NCI-H446 treated with DMSO at 0.1 percent for 48 hours (cell line): ENCODE measurements at places on chromosomes 12 and 14.

GRCh38 chr14:101619484-101619883 lies 58.2 kb downstream of the DIO3 start:
- no peak for DNase-seq

GRCh38 chr12:14394317-14395073 lies 29.0 kb downstream of the ATF7IP start:
- peak; percentile 87 for DNase-seq

DNA sequence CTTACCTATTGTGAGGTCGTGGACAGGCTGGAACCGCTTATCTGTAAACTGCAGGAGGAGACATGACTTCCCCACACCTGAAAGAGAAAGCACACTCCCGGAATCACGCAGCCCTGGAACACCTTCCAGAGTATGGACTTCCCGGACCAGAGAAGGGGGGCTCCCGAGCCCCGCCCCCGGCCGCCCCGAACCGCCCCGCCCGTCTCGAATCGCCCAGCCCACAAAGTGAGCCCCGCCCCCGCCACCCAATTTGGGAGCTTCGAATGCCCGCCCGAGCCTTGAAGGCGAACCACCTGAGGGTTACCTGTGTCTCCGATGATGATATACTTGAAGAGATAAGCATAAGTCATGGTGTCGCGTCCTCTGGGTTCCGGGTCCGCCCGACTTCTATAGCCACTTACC lies 235 bp downstream of the RAB2B start:
- no peak for DNase-seq

DNA sequence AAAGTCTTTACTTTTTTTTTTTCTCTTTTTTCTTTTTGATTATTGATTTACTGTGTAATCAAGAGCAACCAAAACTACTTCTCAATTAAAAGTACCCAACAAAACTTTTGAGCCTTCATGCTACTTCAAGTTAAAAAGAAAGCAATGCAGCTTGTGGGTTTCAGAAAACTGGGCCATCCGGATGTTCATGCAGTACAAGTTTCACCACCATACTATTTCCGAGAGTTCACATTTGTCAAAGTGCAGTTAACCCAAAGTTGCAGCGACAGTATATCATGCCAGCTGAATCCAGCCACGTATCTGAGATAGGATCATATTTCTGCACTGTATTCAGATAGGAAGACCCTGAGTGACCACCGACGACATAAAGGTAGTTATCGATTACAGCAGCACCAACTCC lies 33.0 kb downstream of the KLHL28 start:
- no peak for DNase-seq

GRCh38 chr14:64438181-64438841 lies 27.0 kb upstream of the AKAP5 start:
- DNase-seq: no peak

GRCh38 chr14:97777622-97778355 lies 980.6 kb downstream of the VRK1 start:
- no peak for DNase-seq

GRCh38 chr14:38139926-38140325 lies 67.8 kb upstream of the SSTR1 start:
- DNase-seq: no peak

- no peak for DNase-seq
These were observed 32.7 kb upstream of the RIN3 start for GRCh38 chr14:92480856-92481255.

DNA sequence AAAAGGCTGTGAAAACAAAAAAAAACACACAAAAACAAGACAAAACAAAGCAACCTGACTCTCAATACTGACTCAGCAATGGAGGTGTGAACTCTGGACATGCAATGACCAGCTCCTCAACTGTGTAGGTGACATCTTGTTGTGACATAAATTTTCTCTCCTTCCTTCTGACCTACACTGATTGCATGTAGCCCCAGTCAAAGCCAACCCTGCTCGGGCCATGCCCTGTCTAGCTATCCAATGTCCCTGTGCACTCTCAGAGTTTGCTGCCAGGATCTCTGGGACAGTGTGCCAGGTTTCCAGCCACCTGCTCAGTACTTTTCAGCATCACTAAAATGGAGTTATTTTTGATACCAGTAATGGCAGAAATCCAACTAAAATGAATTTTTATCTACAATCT lies 18.9 kb upstream of the CRACR2A start:
- no peak for DNase-seq

GRCh38 chr12:63795032-63795687 lies 15.5 kb downstream of the RXYLT1 start:
- no peak for DNase-seq

GRCh38 chr14:100539766-100540140 lies 47.5 kb downstream of the BEGAIN start:
- DNase-seq: no peak

GRCh38 chr14:22811722-22812121 lies 3.5 kb downstream of the SLC7A7 start:
- DNase-seq: no peak

DNA sequence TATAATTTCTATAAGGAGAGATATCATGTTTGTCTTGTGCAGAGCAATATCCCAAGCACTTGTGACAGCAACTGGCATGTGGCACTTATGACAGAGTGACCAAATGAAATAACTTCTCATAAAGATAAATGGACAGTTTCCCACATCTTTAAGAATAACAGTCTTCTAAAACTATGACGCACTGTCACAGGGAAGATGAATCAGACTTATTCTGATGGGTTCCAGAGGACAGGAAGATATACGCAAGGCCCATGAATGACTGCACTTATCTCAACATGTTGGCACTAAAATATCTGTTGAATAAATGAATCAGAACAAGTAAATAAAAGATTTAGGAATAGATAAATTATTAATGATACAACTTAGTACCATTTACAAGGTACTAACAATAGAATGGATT lies 465.8 kb upstream of the SYT1 start:
- no peak for DNase-seq

GRCh38 chr12:41438854-41439541 lies 250.9 kb downstream of the PDZRN4 start:
- no peak for DNase-seq

DNA sequence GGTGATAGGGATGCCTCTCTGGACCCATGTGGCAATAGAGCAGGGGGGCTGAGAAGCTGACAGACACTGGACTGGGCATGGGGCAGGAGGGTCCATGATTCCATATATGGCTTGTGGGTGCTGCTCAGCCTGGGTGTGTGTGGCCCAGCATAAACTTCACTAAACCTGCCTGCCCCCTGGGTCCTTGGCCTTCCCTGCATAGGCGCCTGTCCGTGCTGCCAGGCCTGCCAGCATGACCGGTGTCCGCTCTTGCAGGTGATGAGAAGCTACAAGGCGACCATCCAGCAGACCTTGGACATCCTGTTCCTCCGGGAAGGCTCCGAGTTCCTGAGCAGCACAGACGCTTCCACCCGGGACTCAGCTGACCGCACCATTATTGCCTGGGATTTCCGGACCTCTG lies 61.6 kb downstream of the BEGAIN start:
- no peak for DNase-seq

- DNase-seq: no peak
These were observed 379.1 kb downstream of the SEC23A start for GRCh38 chr14:38723959-38724358.

- DNase-seq: no peak
These were observed 71.0 kb upstream of the CPSF6 start for GRCh38 chr12:69168363-69168762.

DNA sequence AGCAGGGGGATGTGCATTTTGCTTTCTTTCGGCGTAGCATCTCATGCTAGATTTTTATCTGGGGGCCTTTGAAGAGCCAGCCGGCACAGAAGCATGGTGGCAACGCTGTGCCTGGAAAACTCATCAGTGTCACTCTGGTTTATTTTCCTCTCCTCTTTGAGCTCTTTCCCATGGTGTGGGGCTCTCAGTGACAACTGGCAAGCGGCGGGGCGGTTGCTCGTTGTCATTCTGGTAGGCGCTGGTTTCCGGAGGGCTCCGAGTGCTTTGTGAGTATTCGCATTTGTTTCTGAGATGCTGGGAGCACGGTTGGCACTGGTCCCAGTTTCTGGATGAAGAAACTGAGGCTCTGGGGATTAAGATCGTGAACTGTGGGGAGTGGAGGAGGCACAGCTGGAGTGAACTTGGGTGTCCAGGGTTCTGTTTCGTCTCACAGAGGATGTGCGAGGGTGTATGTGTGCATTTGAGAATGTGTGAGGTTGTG lies 23.3 kb downstream of the TPCN1 start:
- no peak for DNase-seq

- DNase-seq: peak; percentile 96
These were observed 108.5 kb downstream of the SCARB1 start for GRCh38 chr12:124754949-124755800.

- no peak for DNase-seq
These were observed 34.6 kb downstream of the ABHD12B start for GRCh38 chr14:50906326-50907065.

GRCh38 chr14:101049942-101050341 lies 146.4 kb upstream of the RTL1 start:
- no peak for DNase-seq

GRCh38 chr14:90760078-90760444 lies 56.2 kb downstream of the TTC7B start:
- no peak for DNase-seq

DNA sequence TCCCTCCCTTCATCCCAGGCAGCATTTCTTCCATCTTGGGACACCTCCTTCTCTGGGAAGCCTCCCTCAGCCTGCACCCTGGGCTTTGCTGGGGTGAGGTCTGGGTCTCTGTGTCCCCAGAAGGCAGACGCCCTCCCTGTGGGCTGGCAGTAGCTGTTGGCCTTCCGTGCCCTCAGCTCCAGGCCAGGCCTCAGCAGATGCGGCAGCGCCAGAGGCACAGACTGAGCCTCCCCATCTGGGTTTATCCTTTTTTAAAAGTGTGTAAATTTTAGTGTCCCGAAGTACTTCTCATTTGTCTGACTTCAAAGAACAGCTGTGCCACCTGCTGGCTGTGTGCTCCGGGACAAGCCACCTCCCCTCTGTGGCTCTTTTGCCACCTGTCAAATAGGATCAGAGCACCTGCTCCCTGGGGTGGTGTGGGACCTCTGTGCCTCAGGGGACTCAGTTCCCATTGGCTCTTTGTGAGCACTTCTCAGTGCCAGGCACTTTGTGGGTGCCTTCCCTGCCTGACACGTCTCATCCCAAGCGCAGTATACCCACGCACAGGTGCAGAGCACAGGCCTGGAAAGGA lies 11.1 kb downstream of the EXOC3L4 start:
- no peak for DNase-seq
